ENCODE measurements at places on chromosomes 7 and 10.

GRCh38 chr10:129725890-129726631 is 238.0 kb downstream of the EBF3 start:
- DNase-seq = no peak

GRCh38 chr10:125148528-125148927 is 11.8 kb downstream of the CTBP2 start:
- no peak for DNase-seq

DNA sequence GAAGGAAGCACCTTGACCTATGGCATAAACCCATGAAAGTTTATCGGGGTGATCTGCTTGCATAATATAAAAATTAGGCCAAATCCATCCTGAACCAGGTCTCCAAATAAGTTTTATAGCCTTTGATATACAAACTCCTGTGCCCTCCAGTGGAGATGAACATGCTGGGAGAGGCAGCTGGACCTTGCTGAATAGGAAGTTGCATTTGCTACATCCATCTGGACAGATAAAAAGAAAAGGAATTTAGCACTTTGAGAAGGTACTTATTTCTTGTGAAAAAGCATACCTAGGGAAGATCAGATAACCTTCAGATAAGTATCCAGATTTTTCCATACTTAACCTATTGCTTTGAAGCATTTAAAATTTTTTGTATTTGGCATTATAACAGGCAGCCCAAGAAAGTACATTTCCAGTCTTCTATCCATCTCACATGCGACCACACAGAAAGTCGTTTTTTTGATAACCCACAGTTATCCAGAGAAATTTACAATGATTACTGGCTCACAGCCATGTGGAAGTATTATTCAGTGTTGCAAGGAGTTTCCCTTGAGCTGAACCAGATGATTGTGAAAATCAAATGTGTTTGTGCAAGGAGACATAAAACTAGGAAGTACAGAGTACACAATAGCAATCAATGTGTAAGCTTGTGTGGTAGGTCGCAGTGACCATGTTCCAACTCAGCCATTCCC is 124.4 kb upstream of the STK17A start:
- no peak for DNase-seq

- peak; percentile 55 for DNase-seq
Measured at GRCh38 chr7:116024826-116025809, 5.4 kb downstream of the TFEC start.

- DNase-seq = no peak
Measured at GRCh38 chr7:117946151-117946633, 73.0 kb upstream of the CTTNBP2 start.

GRCh38 chr10:12741360-12741804 is 260.1 kb downstream of the CCDC3 start:
- no peak for DNase-seq
